Suppressor macrophage (primary cell): ENCODE measurements at places on chromosomes 6 and 20.

GRCh38 chr6:63509652-63510352, 62.5 kb upstream of the LOC128125822 start:
- no peak for DNase-seq

GRCh38 chr20:4151991-4152695, 136.8 kb upstream of the RNF24 start:
- peak; percentile 83 for DNase-seq

DNA sequence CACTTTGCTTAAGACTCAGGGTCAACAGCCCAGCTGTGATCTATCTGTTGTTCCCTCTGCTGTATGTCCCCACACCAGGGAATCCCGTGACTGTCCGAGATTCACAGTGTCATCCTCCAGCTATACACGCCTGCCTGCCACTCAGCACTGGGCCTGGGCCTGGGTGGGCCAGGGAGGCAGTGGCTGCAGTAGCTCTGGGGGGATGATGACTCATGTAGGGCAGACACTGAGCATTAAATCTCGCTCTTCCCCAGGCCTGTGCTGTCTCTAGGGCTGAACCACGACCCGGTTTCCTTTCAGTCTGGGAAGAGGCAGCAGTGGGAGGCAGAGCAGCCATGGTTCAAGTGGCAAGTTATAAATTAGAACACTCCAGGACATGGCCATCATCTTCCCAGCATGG, 173.9 kb downstream of the LRFN2 start:
- no peak for DNase-seq

- peak; percentile 5 for DNase-seq
Observed at GRCh38 chr6:26531897-26532296, 6.3 kb upstream of the HMGN4 start.

- DNase-seq: no peak
Observed at GRCh38 chr6:71651636-71652035, 234.7 kb upstream of the RIMS1 start.

- DNase-seq: no peak
Observed at GRCh38 chr6:52139985-52140680, 46.0 kb upstream of the IL17A start.

DNA sequence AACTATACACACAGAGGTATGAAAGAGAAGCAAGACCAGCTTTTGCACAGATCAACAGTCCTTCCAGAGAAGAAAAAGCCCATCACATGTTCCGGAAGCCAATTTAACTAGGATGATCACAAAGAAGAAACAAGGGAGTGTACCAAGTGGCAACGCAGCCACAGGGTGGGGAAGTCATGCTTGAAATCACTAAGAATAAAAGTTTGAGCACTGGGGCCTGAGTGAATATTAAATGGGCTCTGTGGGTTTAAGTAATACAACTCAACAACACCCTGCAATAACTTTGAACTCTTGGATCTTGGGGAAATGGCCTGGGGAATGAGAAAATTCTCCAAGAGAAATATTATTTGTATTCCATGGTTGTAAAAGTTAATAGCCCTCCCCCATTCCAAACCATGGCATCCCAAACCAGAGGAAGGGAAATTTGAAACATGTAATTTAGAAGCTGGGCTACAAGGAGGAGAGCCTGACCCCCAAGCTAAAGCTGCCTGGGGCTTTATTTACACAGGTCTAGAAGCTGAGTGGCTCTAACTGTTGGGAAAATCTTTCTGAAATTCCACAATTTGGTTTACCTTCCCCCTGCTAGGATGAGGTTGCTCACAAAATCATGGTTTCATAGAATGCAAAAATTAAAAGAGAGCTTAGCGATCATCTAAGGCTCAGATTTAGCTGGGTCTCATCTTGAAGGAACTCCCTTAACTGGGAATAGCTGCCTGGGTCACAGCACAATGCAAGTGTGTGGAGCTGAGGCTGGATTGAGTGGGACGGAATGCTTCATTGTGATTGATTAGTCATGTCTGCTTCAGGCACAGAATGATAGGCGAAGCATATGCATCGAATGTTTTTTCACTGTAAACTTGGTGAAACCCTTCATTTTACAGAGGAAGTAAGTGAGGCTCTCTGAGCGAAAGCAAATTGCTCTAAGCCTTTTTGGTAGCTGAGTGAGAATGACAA, 143.6 kb downstream of the BMP7 start:
- DNase-seq: no peak

DNA sequence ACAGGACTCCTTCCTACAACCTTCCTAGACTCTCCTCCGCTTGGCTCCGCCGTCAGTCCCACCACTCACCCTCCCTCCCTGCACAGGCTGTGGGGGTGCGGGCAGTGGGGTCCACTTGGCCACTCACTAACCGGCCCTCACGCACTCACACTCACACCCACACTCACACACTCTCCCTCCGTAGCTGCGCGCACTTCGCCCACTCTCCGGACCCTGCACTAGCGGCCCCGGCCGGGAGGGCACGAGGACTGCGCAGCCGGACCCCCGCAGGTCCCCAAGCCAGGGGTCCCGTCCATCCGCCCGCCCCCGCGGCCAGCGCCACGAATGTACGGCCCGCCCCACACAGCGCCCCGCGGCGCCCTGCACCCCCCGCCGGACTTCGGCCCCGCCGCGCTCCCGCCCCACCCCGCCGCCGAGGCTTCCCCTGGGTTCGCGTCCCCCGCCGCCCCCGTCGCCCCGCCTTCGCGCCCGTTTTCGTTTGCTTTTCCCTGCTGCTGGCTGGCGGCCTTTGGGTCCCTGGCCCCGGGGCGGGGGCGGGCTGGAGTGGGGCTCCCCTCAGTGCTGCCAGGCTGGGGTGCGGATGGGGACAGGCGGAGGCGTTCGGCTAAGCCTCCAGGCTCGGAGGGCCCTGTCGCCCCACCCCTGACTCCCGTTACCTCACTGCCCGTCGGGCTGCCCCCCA, 23.0 kb upstream of the SLC22A7 start:
- DNase-seq: peak; percentile 33

GRCh38 chr20:11691766-11692165, 225.9 kb upstream of the BTBD3 start:
- no peak for DNase-seq

DNA sequence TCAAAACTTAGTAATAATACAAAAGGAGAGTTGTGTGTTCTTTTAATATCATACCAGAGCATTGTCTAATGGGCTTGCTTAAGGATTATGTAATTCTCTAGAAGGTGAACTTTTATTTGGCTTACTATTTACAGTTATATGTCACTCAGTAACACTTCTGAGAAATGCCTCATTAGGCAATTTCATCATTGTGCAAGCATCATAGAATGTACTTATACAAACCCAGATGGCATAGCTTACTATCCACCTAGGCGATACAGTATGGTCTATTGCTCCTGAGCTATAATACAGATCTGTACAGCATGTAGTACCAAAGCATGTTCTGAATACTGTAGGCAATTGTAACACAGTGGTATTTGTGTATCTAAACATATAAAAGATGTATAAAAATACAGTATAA, 340.1 kb downstream of the PHF3 start:
- no peak for DNase-seq
